ENCODE measurements at places on chromosomes 6 and 20.

GRCh38 chr6:33587529-33587928, 7.5 kb upstream of the BAK1 start:
- no peak for DNase-seq

DNA sequence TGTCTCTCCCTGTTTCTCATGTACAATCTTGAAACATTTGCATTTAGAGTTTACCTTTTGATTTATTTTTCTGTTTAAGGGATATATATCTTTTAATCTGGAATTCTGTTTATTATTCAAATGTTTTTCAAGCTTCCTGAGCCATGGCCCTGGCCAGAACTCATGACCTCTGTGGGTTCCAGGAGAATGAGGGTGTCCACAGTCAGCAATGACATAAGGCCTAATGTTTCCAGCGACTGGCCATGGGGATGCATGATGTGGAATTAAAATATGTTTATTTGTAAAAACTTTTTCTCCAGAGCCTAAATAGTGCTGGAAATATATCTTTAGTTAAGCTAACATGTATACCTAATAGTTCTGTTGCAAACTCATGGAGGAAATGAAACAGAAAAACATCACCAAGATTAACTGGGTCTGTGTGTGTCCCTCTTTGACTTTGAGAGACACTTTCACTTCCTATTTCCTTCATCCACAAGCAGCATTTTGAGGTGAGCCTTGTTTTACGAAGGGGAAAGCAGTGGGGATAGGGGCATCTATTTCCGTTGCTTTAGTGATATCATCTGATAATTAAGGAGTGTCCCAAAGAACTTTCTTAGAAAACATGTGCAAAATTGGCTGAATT, 87.6 kb downstream of the SMOC2 start:
- DNase-seq = peak; percentile 13

DNA sequence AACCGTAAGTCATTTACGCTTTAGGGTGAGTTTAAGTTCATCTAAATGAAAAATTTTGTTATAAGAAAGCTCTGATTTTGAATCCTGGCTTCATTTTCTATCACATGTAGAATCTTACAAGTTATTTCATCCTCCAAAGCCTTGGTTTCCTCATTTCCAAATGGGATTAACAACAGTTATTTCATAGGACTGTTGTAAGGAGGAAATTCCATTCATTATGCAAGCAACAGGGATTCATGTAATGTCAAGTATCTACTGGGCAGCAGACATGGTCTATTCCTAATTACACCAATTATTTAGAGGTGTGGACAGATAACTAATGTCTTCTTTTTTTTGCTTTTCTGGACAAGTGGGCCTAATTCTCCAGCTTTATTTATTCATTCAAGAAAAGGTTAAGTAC, 154.0 kb downstream of the PDSS2 start:
- DNase-seq = no peak

GRCh38 chr6:98974309-98974708, 26.6 kb upstream of the FBXL4 start:
- no peak for DNase-seq

GRCh38 chr6:89750338-89750737, 69.3 kb downstream of the MDN1 start:
- DNase-seq = no peak

- DNase-seq = no peak
Measured at GRCh38 chr6:39707962-39708683, 17.1 kb downstream of the KIF6 start.

DNA sequence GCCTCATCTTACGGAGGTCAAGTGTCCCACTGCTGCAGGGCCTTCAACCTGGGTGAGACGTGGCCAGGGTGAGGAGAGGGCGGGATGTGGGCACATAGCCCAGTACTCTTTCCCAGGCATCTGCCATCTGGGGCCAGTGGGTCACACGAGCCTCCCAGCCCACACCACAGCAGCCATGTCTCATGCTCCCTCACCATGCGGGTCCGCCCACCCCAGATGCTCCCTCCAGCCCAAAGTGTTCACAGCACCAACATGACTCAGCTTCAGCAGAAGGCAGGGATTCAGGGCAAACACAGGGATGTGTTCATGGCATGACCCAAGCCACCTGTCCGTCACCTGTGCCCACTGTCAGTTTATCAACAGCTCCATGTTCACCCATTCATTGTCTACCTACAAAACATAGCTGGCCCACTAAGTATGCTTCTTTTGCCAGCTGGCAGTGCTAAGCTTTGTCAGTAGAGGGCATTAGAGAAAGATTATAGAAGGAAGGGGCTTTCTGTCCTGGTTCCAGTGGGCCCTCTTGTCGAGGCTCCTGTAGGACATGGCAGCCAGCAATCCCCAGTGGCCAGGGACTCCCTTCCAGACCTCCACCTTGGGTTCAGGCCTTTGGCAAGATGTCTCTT, 109.2 kb downstream of the FOXF2 start:
- DNase-seq = no peak

- no peak for DNase-seq
Measured at GRCh38 chr6:12269110-12269509, 21.1 kb upstream of the EDN1 start.

- DNase-seq = no peak
Measured at GRCh38 chr20:5508044-5508443, 191.3 kb upstream of the PROKR2 start.

DNA sequence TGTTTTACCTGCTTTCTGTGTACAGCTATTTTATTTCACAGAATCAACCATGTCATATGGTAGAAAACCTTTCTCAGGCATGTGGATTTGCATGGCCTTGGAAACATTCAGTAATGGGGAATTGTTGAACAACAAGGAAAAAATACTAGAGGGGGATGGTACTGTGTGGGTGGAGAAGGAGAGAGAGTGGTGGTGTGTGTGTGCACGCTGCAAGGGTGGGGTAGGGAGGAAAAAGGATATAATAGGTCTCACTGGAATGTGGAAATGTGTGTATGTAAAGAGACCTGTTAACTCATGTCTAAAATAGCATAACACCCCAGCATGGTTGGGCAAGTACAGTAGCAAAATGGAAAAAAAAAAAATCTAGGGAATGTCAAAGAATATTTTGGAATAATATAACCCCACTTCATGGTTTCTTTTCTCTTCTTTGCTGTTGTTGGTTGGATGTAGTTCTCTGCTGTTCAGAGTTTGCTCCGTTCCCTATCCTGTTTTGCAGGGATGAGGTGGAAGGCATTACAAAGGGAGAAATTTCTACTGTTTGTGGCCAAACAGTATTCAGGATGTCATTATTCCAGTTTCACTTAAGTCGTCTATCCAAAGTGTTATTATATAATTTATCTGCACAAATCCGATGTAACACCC, 93.9 kb upstream of the CITED2 start:
- DNase-seq = no peak

GRCh38 chr6:138645976-138646640, 127.5 kb upstream of the CCDC28A start:
- DNase-seq = no peak
